ENCODE measurements at places on chromosomes 4 and X.

GRCh38 chrX:85303544-85303943 is 59.8 kb downstream of the ZNF711 start:
- no peak for DNase-seq

- DNase-seq, result no peak
Measured at GRCh38 chr4:173835903-173836302, 305.9 kb upstream of the HAND2 start.

DNA sequence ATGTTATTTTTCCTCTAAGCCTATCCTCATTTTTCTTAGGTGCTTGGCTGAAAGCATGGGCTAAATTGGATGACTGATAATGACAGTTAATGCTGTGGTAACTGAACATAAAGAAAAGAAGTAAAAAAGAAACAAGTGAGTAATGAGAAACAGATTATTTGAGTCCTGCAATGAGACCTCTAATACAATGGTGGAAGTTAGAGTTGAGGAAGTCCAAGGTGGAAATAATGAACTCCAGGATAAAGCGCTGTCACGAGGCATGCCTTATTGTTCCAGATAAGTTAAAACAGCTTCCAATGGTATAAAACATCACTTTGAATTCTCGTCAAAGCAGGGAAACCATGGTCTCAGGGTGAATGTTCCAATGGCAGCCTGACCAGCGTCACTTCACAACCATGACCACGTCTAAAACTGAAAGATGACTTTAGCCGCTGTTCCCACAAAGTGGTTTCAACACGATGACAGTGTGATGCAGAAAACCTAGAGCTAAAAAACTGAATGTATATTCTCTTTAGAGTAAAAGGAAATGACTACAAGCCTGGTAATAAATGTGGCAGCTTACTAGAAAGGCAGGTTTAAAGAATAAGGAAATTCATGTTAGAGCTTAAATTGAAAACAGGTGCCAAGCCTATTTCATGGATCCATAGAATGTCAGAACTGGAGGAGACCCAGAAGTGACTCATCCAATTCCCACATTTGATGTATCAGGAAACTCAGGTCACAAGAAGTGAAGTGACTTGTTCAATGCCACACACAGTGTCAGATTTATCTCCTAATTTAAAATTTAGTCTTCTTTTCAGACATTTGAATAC is 202.6 kb upstream of the GYPA start:
- no peak for DNase-seq

DNA sequence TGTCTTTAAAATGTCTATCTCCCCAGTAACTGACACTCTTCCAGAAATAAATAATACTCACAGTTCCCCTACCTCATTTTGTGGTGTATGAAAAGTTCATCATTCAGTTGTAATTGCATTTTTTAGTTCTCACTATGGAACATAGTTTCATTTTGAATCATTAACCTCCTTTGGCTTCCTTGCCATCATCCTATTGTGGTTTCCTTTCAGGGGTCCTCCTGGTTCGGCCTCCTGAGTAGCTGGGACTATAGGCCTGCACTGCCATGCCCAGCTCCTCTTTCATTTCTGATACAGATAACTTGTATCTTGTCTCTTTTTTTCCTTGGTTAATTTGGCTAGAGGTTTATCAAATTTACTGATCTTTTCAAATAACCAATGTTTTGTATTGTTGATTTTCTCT is 23.1 kb upstream of the BLTP1 start:
- no peak for DNase-seq

- no peak for DNase-seq
Measured at GRCh38 chr4:45131020-45131419, 404.7 kb upstream of the GNPDA2 start.

GRCh38 chrX:7119950-7120877 is 27.3 kb upstream of the STS start:
- DNase-seq, result no peak

DNA sequence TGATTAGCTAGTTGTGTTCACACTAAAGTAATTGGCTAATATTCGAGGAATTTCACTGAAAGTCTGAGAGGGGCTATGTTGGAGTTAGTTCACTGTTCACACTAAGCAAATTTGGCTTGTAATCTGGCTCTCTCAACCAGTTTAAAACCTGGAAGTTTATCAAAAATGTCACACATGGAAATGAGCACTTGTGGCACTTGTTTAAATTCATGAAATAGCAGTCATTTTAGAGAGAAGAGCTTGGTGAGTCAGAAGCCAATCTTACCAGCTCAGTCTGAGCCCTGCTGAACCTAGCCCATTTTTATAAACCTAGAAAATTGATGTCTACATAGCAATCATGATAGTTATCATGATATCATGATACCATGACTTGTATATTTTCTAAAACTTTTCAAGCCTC is 90.7 kb upstream of the JADE1 start:
- no peak for DNase-seq

DNA sequence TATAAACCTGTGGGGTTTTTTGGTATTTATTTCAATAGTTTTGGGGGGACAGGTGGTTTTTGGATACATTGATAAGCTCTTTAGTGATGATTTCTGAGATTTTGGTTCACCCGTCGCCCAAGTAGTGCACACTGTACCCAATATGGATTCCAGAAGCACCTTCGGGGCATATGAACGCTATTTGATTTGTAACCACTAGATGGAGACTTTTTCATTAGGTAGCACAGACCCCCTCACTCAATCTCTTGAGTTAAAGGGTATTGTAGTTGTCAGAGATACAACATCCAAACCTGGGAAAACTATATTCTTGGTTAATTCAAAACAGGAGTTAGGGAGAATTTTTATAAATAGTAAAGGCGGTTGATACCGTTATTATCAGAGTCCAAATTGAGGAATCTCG is 79.8 kb downstream of the SPANXN3 start:
- DNase-seq, result no peak

GRCh38 chr4:130309221-130309620 is 1213.3 kb downstream of the C4orf33 start:
- no peak for DNase-seq

DNA sequence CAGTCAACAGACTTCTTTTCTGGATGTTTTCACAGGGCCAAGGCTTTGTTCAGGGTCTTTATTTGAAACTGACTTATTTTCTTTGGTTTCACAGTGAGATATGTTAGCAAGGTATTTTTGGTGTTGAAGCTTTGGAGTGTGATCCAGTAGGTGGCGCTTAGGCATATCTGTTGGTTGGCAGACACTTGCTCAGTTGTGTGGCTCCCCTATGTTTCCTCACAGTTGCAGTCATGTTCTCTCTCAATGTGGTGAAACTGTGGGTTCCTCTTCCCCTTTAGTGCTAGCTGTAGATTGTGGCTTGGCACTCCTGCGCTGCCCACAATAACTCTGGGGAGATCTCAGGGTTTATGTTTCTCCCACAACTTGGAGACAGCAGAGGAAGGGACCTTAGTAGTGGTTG is 460.8 kb downstream of the SLITRK2 start:
- DNase-seq, result no peak

DNA sequence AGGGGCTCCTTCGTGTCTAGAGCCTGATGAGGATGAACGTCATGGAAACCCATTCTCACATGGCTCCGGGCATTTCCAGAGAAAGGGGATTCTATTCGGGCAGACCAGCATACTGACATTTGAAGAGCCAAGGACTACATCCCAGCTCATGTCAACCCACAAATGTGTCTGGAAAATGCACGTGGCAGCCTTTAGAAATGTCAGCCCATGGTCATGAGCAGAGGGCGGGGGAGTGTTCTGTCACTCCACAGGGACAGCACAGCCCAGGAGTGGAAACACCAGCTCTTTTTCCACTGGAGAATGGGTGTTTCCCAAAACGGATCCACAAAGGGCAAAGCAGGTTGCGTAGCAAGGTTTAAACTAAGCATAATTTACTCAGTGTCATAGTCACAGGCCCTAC is 207.0 kb downstream of the BCOR start:
- no peak for DNase-seq

All from left hindlimb (tissue), 1 donor.